Spleen (tissue), 13 donors: ENCODE measurements at places on chromosomes 1 and 21. TPM values are rescaled to one million over a fixed set of nuclear protein-coding genes. Genes with fewer than 3 reads are reported as not detected.

SLFNL1 gene
- total RNA-seq = 1.1 TPM

LCK gene
- total RNA-seq = 84.5 TPM

PEX19 gene
- 48.8 TPM for total RNA-seq

ASCL5 gene
- total RNA-seq = not detected

GRCh38 chr1:85824066-85824840 lies 116.0 kb upstream of the ZNHIT6 start:
- H3K4me3 ChIP-seq = no peak overlapping the region
- H3K36me3 ChIP-seq = no peaks in the 10 kb centered on the region
- no peaks in the 10 kb centered on the region for H3K4me1 ChIP-seq
- H3K27me3 ChIP-seq = no peaks in the 10 kb centered on the region
- no peak overlapping the region for H3K27ac ChIP-seq
- no peak for DNase-seq

- no peak for DNase-seq
- H3K4me1 ChIP-seq = peaks cover 8% of the 10 kb centered on the region
- H3K27ac ChIP-seq = no peak overlapping the region
- H3K36me3 ChIP-seq = no peaks in the 10 kb centered on the region
Measured at GRCh38 chr1:213067352-213067751, 16.3 kb downstream of the RPS6KC1 start.

- DNase-seq = no peak
- H3K36me3 ChIP-seq = no peaks in the 10 kb centered on the region
- no peak overlapping the region for H3K4me3 ChIP-seq
- H3K27ac ChIP-seq = no peak overlapping the region
Measured at GRCh38 chr1:179447489-179447888, 81.7 kb downstream of the AXDND1 start.

- H3K27ac ChIP-seq = no peak overlapping the region
- DNase-seq = no peak
- no peaks in the 10 kb centered on the region for H3K27me3 ChIP-seq
- H3K36me3 ChIP-seq = no peaks in the 10 kb centered on the region
- H3K4me1 ChIP-seq = peaks cover 31% of the 10 kb centered on the region
Measured at GRCh38 chr1:94986783-94987182, 59.9 kb upstream of the CNN3 start.

GRCh38 chr21:17082843-17083483 lies 429.9 kb upstream of the CXADR start:
- no peaks in the 10 kb centered on the region for H3K27me3 ChIP-seq
- H3K27ac ChIP-seq = no peak overlapping the region
- no peak for DNase-seq
- no peak overlapping the region for H3K4me3 ChIP-seq
- H3K36me3 ChIP-seq = no peaks in the 10 kb centered on the region

- H3K36me3 ChIP-seq = no peaks in the 10 kb centered on the region
- peaks cover 6% of the 10 kb centered on the region for H3K4me1 ChIP-seq
- H3K27me3 ChIP-seq = peaks cover 13% of the 10 kb centered on the region
- no peak for DNase-seq
Measured at GRCh38 chr1:51328279-51328678, 2.1 kb downstream of the TTC39A start.
